BE2C (cell line): ENCODE measurements at places on chromosomes 4 and X.

DNA sequence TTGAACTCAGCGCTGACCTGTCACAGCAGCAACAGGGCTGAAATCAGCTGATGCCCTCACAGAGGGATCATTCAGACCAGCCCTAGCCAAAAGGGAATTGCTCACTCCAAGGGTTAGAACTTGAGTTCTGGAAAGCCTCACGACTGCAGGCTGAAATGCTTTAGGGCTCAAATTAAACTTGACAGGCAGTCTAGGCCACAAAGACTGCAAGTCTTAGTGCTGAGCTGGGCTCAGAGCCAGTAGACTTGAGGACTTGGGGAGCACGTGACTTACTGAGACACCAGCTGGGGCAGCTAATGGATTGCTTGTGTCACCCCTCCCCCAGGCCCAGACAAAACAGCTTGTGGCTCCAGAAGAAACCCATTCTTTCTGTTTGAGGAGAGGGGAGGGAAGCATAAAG is 119.0 kb upstream of the SLC6A14 start:
- peak; percentile 47 for DNase-seq

- DNase-seq: no peak
These were observed 932 bp downstream of the GRIA2 start for GRCh38 chr4:157221426-157221894.

DNA sequence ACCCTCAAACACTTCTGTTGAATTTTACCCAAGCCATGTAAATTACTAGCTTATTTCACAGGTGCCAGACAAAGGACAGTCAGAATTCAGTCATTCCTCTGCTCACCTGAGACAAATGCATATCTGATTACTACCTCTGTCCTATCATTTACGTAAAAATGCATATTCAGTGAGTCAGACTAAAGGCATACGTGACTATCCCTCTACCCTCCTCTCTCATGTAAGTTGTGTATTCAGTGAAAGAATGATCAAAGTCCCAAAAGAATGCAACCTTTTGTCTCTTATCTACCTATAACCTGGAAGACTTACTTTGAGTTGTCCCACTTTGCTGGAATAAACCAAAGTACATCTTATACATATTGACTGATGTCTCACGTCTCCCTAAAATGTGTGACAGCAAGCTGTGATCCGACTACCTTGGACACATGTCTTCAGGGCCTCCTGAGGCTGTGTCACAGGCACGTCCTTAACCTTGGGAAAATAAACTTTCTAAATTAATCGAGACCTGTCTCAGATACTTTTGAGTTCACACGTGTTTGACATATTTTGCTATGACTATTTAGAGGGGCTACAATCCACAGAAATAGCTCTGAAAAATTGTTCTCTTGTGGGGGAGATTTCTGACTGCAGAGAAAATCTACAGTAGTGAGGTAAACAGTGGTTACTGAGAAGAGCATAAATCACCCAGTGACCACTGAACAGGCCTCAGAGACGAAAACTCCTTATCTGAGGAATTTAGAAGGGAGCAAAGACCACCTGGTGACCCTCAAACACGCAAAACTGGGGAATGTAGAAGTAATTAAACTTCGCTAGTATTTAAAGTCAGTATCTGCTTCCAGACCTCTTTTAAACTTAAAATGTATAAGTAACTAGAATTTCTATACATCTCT is 1575.8 kb downstream of the STIM2 start:
- DNase-seq: no peak

- no peak for DNase-seq
These were observed 67.2 kb upstream of the ETNPPL start for GRCh38 chr4:108829966-108830492.

- DNase-seq: peak; percentile 24
These were observed 833 bp downstream of the FGD1 start for GRCh38 chrX:54494989-54495813.

DNA sequence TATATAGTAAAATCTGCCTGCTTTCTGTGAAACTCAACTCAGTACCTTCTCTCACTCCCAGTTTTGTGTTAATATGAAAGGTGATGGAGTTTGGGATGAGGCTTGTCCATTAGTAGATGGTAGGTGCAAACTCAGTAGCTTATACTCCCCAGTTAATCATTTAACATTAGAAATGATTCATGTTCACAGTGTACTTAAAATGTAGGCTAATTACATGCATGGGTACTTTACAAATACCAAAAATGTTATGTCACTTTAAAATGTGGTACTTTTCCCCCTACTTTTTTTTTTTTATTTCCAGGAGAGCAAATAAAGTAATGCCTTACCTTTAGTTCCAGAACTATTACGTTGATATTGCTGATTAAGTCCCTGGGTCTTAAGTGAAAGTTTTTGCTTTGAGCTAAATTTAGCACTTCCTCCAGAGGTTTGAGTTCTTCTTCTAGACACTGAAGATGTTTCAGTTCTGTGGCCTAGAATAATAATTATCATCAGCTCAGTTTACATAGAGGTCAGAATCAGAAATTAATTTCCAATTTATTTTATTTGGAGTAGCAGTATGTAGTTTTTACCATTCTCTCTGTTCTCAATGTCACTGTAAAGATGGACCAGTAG is 3.0 kb downstream of the IL2 start:
- DNase-seq: no peak

- DNase-seq: no peak
These were observed 111.7 kb downstream of the NFKB1 start for GRCh38 chr4:102612824-102613366.

DNA sequence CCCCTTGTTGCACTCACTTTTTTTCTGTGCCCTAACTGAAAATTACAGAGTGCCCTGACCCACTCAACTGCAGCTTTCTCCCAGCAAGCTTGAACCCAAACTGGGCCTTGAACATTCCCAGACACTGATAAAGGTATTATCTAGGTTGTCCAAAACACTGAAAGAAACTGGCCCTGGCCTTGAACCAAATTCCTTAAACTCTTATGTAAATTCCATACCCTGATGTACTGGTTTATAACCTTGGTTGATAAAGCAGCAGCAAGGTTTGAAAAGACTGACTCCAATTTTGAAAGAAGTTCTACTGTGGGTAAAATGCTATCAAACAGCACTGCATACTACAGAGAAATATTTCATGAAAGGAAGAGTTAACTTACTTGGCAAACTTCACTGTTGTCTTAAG is 125.6 kb downstream of the PHF8 start:
- no peak for DNase-seq

DNA sequence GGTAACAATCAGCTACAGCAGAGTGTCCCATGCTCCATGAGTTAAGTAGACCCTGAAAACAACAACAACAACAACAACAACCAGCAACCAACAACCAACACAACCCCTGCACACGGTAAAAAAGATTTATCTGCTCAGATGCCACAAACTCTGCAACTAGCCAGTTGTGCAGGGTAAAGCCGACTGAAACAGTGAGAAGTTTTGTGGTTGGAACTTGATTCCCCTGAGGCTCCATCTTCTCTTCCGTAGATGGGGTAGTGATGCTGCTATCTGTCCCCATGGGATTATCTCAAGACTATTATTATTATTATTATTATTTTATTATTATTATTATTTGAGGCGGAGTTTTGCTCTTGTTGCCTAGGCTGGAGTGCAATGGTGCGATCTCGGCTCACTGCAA is 50.6 kb upstream of the RAPGEF2 start:
- DNase-seq: no peak

DNA sequence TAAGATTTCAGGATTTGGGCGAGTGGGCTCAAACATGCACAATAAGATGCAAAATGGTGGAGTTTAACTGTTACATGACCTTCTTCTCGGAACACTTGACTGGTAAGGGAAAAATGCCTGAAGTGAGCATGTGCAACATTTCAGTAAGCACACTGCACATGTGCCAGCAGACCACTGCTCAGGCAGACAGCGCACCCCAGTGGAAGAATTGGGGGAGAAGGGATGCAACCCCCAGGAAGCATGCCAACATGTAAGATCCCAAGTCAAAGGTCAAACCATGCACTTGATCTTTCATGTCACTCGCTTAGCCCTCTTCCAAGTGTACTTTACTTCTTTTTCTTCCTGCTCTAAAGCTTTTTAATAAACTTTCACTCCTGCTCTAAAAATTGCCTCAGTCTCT is 256.3 kb downstream of the CENPC start:
- DNase-seq: peak; percentile 34

GRCh38 chrX:68683580-68683979 is 36.1 kb downstream of the STARD8 start:
- no peak for DNase-seq

DNA sequence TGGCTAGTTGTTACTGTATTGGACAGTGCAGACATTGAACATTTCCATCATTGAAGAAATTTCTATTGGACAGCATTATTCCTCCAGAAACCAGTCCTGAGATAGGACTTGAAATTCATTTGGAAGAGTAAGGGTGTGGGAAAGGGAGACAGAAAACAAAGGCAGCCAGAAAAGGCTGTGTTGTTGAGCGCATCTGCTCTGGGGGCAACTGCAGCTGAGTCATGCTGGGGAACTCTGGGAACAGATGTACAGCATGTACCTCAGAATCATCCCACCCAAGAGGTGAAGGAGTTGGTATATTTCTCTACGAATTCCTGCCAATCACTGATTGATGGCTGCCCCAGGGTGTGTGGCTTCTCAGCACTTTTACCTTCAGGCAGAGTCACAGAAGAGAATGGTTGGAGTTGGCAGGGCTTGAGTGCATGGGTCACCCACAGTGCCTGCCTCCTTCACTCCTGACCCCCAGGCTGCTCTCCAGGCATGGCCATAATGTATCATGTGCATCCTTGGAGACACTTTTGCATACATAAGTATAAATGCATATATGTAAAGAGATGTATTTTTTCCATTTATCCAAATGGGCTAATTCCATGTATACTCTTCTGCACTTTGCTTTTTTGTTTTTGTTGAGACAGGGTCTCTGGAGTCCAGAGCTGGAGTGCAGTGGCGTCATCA is 39.4 kb downstream of the GEMIN8 start:
- DNase-seq: no peak

DNA sequence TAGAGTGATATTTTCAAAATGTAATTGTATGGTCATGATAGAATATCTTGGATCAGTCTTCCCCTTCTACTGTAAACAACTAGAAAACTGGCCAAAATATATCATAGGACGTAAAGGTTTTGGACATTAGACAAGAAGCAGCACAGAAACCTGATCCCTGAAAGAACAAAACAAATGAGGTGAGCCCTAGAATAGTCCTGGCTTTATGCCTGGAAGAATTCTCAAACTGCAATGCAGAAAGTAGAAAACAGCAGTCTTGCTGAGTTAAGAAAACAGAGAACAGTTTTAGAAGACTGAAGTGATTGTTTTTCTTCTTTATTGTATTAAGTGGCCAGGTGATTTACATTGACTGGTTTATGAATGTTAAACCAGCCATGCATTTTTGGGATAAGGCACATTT is 19.5 kb downstream of the NSUN7 start:
- DNase-seq: no peak

DNA sequence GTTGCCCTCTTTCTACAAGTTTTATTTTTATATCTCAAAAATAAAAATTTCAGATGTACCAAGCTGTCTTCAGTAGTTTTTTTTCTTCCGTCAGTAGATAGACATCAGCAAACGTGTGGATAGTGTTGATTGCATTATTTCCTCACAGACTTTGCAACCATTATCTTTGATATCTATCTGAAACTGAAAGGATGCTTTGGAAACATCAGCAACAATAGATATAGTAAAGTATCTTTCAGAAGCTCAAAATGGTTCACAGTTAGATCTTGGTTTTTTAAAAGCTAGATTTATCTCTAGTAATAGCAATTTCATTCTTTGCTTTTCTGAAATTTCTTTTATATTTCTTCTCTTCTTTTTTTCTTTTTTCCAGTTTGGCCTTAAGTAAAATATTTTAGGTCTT is 246.9 kb upstream of the PCDH7 start:
- DNase-seq: no peak

DNA sequence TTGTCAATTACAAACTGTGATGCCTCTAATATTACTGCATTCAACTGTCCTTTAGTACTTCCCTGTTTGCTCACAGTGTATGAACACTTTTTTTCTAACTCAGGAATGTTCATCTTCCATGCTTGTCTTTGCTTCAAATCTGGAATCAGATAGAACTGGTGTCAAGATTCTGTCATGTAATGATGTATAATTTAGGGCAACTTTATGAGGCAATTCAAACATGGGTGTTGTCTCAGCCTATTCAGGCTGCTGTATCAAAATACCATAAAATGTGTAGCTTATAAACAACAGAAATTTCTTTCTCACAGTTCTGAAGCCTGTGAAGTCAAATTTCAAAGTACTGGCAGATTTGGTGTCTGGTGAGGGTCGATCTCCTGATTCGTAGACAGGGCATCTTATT is 1012.9 kb downstream of the RAB28 start:
- no peak for DNase-seq

DNA sequence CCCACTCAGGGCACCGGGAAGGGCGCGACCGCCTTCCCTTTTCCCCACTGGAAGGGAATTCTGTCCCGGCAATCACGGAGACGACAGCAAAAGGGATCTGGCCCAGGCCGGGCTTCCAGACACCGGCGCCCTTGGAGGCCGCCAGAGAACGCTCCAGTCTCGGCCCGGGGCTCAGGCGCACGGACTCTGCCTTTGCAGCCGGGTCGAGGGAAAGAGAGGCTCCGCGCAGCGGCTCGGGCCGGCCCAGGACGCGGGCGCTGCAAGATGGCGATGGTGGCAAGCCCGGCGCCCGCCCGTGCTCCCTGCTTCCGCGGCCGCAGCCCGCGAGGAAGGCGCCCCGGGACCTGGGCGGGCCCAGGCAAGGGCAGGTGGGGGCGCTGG is 1.1 kb downstream of the CTBP1 start:
- DNase-seq: no peak

DNA sequence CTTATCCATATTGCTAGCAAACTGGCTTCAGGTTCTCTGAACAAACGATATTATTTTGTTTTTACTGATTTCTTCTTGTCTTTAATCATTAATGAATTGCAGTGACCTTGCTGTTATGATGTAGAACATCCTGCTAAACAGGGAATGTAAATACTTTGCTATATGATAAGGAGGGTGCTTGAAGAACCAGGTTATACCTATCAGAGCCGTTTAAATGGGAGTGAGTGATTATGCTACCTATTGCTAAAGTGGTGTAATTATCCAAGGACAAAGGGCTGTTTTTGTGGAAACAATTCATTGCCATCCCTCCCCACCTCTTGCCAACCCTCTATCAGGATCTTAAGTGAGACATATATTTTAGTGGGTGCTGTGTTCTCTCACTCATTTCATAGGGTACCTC is 788.9 kb downstream of the RPA4 start:
- DNase-seq: no peak

- no peak for DNase-seq
These were observed 267.0 kb downstream of the FRMPD4 start for GRCh38 chrX:12405306-12405705.

GRCh38 chr4:47530801-47531200 is 45.7 kb downstream of the ATP10D start:
- no peak for DNase-seq

GRCh38 chr4:140335076-140335475 is 38.4 kb upstream of the SCOC start:
- DNase-seq: no peak

- DNase-seq: no peak
These were observed 90.6 kb downstream of the MID1IP1 start for GRCh38 chrX:38891641-38892413.

GRCh38 chr4:77113069-77113468 is 37.3 kb upstream of the CCNI start:
- no peak for DNase-seq
